Dermis blood vessel endothelial cell (primary cell): ENCODE measurements at places on chromosomes 11 and 22. TPM values are rescaled to one million over a fixed set of nuclear protein-coding genes. Genes with fewer than 3 reads are reported as not detected.

- DNase-seq = peak; percentile 87
Observed at GRCh38 chr11:124195189-124195734, 12.1 kb downstream of the OR10D3 start.

GRCh38 chr11:101860696-101861427, 53.9 kb upstream of the CEP126 start:
- DNase-seq = peak; percentile 77

DNA sequence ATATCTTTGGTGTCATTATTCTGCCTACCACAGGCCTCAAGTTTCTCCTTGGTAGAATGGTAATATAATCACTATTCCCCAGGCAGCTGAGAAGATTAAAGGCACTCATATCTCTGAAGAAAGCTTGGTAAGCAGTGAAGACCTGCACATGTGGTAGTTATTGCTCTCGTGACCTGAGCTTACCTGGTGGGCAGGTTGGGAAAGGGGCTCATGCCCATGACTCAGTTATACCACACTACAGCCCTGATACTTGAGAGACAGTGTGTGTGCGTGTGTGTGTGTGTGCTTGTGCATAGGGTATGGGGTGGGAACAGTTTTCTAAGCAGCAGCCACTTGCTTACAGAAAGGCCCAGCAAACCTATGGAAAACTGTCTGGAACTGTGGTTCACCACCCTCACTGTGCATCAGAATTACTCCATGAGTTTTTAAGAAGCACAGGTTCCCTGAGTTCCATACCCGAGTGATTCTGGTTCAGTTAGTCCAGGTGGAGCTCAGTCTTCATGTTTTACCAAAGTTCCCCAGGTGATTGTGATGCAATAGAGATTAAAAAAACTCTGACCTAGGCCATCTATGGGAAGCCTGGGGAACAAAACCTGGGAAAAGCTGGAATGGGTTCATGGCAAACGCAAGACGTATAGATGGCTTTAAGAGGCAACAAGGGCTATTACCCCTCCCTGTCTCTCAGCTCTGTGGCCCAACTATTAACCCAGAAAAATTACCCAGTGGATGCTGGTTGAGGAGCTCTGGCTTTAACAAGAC, 79.0 kb upstream of the ZBED5 start:
- no peak for DNase-seq

DNA sequence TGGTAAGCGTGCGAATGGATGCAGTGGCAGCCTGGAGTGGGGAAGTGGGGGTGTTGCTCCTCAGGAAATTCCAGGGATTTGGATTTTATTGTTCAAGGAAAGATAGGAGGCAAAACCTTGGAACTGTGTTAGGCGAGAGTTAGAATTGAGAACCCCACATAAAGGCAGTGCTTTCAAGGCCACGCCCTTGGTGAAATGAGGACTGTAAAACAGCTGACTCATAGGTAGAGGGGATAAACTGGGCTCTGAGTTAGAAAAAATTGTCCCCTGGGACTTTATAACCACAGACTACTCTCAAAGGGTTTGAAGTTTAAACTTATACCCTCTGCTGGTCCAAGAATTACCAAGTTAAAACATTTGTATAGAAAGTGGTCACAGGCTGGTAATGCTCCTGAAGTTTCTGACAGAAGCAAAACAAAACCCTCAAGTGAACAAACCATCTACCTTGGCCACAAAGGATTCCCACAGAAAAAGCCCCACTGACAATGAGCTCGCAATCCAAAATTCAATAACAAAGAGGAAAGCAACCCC, 250.3 kb upstream of the TBCEL start:
- DNase-seq = peak; percentile 72

DNA sequence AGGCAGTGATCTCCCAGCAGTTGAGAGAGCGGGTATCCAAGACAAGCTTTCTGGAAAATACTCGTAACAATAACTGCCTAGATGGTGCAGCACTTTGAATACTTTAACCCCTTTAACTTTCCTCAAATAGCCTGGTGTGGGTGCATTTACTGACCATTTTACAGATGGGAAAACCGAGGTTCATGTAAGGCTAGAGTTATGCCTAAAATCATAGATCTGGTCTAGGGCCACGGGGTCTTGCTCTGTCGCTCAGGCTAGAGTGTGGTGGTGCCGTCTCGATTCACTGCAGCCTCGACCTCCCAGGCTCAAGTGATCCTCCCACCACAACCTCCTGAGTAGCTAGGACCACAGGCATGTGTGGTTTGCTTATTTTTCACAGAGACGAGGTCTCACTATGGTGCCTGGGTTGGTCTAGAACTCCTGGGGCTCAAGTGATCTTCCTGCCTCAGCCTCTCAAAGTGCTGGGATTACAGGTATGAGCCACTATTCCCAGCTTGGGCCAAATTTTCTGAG, 269.2 kb upstream of the SYN3 start:
- DNase-seq = no peak

GRCh38 chr11:75873417-75874221, 58.6 kb downstream of the UVRAG start:
- DNase-seq = no peak

DNA sequence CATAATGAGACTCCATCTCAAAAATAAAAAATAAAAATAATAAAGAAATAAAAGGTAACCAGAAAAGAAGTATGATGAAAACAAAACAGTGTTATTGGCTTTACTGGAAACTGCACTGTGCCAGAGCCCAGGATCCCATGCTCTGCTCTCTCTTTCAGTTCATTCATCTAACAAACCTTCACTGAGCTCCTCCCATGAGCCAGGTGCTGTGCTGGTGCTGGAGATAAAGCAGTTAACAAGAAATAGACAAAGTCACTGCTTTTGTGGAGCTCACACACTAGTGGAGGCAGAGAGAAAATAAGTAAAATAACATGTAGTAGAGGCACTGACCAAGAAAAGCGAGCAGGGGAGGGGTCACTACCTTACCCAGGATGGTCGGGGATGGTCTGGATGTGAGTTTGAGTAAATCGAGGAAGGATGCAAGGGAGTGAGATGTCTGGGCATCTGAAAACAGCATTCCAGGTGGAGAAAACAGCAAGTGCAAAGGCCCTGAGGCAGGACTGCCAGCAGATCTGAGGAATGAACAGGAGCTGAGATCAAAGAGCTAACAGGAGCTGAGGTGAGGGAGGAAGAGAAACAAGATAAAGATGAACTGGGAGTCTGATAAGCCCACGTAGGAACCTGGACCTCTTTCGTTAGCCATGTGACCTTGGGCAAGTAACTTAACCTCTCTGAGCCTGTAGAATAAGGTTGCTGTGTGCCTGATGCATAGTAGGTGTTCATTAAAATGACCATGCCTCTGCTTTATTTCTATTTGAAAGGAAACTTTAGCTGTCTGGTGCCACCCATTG, 31.3 kb upstream of the CD82 start:
- no peak for DNase-seq

DNA sequence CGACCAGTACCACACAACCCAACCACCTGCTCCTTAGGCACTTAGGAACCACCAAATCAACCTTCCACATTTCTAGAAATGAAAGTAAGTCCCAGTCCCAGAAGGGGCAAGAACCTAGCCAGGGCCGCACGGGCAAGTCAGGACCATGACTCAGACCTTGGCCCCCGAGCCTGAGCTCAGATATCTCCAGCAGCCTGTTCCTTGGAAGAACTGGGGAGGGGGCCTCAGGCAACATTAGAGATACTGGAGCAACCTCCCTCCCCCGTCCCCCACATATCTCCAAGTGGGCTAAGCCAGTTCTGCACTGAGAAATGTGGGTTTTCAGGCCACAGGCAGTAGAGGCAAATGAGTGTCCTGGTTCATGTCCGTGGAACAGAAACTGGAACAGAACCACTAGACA, 7.7 kb downstream of the ARAP1 start:
- no peak for DNase-seq

PAAF1 gene
- 8.2 and 10.6 TPM in 2 replicates for total RNA-seq

ACR gene
- total RNA-seq = 0.34 and 0.79 TPM in 2 replicates

MTFP1 gene
- 31.7 and 36.8 TPM in 2 replicates for total RNA-seq

CHST1 gene
- total RNA-seq = 15.7 and 23.1 TPM in 2 replicates

CCDC157 gene
- total RNA-seq = 1.5 and 2.2 TPM in 2 replicates

NCF4 gene
- 0.17 TPM in 1 of 2 replicates, not detected in the other for total RNA-seq
